ENCODE measurements at places on chromosomes 5 and 9.

DNA sequence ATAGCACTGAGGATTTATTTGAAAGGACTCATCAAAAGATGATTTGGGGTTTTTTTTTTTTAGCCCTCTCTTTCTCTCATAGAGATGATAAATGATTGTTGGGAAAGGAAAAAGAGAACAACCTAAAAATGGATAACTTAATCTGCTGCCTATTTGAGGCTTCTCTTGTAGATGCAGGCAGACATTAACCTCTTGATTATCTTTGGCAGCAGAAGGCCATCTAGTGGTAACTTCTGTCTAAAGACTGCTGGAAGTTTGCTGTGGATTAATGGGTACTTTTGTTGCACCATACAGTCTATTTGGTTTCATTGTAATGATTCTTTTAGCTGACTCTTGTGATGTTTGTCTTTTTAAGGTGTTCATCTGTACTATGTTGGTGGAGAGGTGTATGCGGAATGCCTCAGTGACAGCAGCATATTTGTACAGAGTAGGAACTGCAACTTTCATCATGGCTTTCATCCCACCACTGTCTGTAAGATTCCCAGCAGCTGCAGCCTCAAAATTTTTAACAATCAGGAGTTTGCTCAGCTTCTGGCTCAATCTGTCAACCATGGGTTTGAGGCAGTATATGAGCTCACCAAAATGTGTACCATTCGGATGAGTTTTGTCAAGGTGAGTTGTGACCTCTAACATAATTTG is 18.8 kb downstream of the SMIM32 start:
- no peak for DNase-seq

GRCh38 chr9:129432297-129433154 is 188.4 kb downstream of the C9orf50 start:
- no peak for DNase-seq

GRCh38 chr5:31638748-31639418 is at the start of gene PDZD2:
Gene PDZD2, plus strand, starts transcription at chr5:31639131.
- peak; percentile 84 for DNase-seq

GRCh38 chr9:129436751-129437625 is 183.9 kb downstream of the C9orf50 start:
- no peak for DNase-seq

GRCh38 chr5:65102371-65102975 is 333.7 kb downstream of the CWC27 start:
- DNase-seq = peak; percentile 40

DNA sequence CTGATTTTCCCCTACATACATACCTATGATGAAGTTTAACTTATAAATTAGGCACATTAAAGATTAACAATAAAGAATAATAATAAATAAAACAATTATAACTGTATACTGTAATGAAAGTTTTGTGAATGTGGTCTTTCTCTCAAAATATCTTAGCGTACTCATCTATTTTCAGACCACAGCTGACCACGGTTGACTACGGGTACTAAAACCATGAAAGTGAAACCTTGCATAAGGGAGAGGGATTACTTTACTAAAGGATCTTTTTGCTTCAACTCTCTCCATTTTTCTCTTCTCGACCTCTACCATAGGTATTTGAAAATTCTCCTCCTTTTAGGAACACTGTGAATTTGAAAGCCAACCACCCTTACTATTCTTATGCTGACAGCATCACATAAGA is 475.5 kb downstream of the CETN3 start:
- DNase-seq = no peak

GRCh38 chr5:67605730-67606585 is 409.4 kb upstream of the CD180 start:
- DNase-seq = no peak

- DNase-seq = no peak
Observed at GRCh38 chr9:21677834-21678233, 124.6 kb upstream of the MTAP start.

- DNase-seq = no peak
Observed at GRCh38 chr5:32283539-32284377, 29.0 kb downstream of the MTMR12 start.

DNA sequence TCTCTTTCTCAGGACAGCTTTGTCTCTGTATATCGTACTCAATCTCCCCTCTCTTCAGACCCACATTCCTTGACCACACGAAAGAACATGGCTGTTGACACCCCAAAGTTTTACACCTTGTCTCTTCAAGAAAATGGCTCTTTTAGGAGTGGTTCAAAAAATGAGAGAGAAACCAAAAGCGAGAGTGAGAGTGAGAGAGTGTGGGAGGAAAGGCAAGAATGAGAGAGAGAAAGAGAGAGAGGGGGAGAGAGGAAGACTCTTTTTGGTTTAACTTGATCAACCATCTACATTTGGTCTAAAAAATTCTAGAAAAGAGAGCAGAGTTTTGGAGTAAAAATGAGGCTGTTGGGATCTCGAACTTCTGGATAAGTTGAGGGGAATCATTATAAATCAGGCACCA is 581.8 kb upstream of the WWC1 start:
- DNase-seq = no peak
